ENCODE measurements at places on chromosomes 1 and 21.
A peak's percentile ranks its signal among the peaks of the same experiment; 100 is the strongest.

GRCh38 chr1:170698301-170699275 lies 34.7 kb downstream of the PRRX1 start:
- peak; percentile 75 for DNase-seq

DNA sequence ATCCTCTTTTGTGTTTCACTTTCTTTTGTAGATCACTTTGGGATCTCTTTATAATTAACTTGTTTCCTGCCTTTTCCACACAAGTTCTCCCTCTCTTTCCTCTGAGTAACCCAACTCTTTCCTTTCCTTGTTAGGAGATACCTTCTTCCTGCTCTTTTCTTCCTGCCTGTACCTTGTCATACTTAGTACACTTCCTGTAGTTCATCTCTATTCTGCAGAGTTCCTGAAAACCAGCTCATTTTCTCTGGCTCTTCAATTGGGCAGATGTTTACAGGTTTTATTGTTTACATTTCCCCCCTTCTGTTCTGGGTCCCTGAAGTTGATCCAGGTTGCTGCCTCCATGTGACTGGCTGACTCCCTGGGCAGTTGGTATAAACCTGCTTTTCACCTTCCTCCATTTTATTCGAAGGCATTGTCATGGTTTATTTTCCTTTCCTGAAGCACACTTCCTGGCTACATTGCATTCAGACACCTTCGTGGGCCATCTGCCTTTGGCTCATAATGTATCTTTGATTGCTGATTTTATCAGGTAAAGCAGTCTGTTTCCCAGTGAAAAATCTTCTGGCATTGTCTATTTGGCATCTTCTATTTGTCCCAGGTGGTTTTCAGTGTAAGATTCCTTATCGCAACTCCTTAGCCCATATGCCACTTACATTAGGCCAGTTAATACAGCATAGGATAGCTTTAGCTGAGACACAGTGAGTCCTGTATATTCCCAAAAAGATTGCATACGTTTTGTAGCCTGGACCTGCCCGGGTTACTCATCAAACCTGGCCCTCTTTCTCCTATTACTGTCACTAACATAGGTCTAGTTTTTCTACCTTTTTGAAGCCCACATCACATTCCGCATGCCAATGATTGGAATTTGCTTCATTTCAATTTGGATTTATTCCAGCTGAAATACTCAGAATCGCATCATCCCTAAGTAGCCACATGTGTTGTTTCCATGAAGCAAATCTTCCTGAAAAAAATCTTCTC lies 15.4 kb downstream of the CTH start:
- no peak for DNase-seq

DNA sequence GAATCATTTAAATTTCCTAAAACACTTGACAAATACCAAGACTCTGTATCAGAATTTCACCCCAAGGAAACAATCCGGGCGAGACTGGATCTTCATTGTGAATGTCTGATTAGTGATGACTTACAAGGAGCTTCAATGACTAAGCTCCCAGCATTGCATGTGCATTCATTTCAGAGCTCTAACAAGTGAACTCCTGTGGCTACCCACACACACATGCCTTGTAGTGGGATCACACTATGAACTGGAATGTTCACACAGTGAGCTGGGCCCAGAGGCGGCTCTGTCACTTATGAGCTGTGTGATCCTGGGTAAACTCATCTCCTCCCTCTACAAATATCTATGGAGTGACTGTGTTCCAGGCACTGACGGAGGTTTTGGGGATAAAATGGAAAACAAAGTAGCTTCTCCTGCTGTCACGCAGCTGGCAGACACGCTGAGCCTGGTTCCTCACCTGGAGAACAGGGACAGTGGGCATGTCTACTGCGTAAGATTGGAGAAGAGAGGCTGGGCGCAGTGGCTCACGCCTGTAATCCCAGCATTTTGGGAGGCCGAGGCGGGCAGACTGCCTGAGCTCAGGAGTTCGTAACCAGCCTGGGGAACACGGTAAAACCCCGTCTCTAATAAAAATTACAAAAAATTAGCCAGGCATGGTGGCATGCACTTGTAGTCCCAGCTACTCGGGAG lies 56.9 kb downstream of the CLSTN1 start:
- peak; percentile 100 for DNase-seq

DNA sequence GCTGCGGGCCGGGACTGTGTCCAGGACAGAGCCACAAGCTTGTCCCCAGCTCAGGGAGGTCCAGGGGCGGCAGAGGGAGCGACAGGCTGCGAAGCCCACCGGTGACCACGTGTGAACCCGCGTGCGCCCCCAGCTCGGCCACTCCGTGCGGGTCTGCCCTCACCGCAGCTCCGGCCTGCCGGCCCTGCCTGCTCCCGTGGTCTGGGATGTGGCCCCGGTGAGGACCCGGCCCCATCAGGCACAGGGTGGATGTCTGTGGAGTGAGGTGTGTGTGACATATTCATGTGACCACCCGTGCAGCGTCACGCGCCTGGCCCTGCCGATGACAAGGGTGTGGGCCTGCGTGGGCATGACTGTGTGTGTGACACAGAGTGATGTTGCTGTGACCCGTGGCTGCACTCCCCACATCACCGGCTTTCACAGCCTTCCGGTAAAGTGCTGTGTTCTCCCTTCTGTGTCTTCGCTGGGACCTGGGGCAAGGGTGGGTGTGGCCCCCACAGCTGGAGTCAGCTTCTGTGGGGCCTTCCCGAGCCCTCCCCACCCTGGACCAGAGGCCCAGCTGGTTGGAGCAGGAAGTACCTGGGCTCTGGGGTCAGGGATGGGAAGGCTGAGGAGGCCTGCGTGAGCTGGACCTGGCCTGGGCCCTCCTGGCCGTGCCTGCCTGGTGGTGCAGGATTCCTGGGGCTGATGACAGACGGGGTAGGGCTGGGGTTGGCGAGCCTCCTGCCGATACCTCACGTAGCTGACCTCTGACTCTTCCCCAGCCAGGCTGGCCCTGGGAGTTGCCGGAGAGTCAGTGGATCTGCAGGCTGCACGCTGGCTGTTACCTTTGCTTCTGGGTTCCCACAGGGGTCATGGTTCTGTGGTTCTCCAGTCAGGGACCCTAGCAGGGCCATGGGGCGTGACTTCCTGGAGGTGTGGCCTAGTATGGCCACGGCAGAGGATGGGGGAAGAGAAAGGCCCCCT lies 4.1 kb downstream of the RNF223 start:
- no peak for DNase-seq

- no peak for DNase-seq
Observed at GRCh38 chr1:234778221-234779159, 168.5 kb upstream of the IRF2BP2 start.

DNA sequence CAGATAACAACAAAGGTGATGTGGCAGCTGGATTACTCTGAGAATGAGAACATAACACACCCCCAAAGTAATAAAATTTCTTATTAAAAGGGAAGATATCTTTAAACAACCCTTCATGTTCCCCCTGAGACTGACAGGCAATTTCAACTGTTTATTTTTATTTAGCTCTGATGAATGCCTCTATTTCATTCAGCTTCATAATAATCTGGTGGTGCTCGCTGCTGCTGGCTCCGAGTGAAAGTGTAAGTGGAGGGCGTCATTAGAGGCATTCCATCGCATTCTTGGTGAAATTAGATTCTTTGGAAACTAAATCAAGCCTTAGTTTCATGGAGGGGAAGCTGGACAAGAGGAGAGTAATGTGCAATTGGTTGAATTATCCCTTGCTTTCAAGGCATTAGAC lies 128.9 kb downstream of the GRIK1 start:
- DNase-seq, result no peak

DNA sequence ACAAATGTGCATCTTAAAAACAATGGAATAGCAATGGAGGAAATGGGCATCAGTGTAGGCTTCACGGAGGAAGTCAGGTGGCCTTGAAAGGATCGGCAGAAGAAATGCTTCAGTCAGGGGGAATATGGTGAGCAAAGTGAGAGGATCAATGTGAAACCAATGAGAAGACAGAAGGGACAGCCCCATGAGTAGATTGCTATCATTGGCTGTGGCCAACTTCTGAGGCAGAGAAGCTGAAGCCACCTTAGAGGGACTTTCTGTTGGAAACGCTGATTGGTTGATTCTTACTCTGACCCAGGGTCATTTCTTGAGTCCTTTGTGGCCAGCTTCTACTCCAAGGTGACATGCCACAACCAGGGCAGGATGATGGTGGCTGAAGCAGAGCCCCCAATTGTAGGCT lies 130.7 kb upstream of the ZNF648 start:
- DNase-seq, result no peak

- DNase-seq, result peak; percentile 6
Observed at GRCh38 chr21:42721341-42721824, 68.0 kb downstream of the PDE9A start.

GRCh38 chr1:43625063-43625780 lies 24.7 kb upstream of the KDM4A start:
- no peak for DNase-seq

DNA sequence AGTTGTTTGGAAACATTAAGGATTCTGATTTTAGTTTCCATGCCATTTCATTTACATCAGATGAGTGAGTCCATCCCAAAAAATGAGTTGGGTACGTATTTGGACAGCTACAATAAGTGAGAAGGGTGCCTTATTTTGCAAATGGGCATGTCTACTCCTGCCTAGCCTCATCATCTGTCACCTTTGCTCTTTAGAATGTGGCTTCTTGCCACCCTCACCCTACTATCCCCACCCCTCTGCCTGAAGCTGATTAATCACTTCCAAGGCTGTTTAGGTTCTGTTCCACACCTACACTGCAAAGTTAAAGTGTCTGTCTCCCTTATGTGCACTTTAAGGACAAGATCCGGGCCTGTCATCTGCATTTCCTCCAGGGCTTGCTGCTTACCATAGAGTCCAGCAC lies 61.2 kb downstream of the ST6GALNAC5 start:
- no peak for DNase-seq

DNA sequence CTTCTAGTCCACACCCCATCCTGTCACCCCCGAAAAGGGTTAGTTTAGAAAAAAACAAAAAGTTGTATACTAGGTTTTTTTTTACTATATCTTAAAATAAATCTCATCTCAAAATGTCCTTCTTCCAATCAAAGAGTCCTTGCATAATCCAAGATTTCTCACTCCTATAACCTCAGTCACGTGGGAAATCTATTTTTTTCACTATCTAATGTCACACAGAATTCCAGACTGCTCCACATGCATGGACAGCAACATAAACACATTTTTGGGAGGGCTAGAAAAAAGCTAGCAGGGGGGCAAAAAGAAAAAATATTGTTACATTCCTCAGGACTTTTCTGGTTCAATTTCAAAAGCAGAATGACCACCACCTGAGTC lies 39.3 kb downstream of the TGFBR3 start:
- DNase-seq, result no peak

DNA sequence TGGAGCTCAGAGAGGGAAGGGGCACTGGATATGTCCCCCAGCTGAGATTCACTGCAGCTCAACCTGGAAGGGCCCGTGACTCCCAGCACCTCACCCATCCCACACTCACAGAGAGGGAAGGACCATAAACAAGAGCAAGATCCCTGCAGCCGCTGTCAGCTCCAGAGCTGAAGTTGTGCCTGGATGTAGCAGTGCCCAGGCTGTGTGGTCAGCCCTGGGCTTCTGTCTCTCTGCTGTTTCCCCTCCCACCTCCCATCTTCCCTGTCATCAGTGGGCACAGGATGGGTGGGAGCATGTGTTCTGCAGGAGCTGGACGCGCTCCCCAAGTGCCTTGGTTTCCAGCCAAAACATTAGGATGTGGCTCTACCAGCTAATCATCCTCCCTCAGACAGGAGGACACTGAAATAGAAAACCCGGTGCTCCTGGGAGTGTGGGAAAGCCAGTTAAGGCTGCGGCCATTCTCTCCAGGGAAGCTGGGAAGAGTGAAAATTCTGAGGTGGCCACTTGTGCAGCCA lies 282.7 kb downstream of the NPHP4 start:
- DNase-seq, result no peak

GRCh38 chr1:54887665-54888071 lies 673 bp upstream of the DHCR24 start:
- DNase-seq, result peak; percentile 49

GRCh38 chr1:36097693-36098585 lies 9.2 kb downstream of the ADPRS start:
- DNase-seq, result no peak

- DNase-seq, result no peak
Observed at GRCh38 chr1:10050611-10051010, 17.9 kb downstream of the UBE4B start.

DNA sequence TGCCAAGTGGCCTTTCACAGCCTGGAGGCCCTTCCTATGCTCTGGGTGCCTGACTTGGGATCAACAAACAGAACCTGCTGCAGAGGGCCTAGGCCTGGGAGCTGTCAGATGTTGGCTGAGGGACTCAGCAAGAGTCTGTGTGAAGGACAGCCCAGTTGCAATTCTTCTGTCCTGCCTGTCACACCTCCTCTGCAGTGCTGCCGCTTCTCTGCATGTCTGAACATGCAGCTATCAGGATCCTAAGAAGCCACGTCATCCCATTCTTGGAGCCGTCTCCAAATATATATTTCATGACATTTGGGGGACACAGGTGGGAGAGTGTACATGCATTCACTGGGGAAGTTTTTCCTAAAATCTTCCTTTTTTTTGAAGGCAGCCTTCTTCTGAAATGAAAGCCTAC lies 8.6 kb downstream of the FCAMR start:
- DNase-seq, result no peak

DNA sequence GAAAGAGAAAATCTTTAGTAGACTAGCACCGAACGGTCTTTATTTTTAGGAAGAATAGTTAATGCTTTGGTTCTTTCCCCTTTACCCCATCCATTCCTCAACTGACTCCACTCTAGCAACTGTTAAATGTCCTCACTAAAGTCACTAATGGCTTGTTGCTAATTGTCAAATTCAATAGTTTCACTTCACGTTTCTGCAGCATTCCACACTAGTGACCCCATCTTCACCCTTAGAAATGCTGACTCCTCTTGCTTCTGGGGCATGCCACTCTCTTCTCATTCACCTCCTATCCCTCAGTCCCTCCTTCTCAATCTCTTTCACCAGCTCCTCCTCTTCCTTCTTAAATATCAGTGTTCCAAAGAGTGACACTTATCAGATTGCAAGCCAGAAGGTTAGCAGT lies 19.4 kb upstream of the CADM3 start:
- no peak for DNase-seq

GRCh38 chr1:192657760-192658159 lies 21.8 kb downstream of the RGS13 start:
- no peak for DNase-seq

- DNase-seq, result peak; percentile 28
Observed at GRCh38 chr1:224880593-224881307, 48.7 kb upstream of the DNAH14 start.

DNA sequence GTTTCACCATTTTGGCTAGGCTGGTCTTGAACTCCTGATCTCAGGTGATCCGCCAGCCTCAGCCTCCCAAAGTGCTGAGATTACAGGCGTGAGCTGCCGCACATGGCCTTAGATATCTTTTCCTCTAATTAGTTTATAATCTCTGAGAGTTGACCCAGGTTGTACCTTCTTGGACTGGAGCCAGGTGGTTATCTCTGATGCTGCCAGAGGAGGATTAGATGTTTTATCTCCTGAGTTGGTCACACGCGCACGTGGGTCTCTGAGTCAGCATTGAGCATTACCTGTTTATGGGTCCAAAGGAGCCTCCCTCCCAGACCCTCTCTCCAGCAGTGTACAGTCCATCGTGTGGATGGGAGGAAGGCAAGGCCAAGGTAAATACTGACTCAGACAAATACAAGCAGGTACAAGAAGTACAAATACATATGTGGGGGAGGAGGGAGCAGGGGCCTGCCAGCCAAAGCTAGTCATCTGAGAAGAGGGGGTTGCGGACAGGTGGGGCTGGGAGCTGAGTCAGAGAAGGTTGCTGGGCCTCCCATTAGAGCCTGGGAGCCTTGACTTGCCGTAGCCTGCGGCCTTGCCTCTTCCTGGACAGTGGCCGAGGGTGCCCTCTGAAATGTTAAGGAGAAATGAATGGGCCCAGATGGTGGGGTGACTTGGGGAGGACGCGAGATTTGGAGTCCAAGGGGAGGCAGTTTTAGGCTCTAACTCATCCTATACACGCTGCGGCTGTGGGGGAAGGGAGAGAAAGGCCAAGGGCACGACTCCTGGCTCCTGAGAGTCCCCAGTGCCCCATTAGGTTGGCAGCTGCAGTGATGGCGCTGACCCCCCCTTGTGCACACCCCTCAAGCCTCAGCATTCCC lies 13.1 kb downstream of the IL6R start:
- DNase-seq, result no peak
